ENCODE measurements at places on chromosomes 11 and 22. TPM values are rescaled to one million over a fixed set of nuclear protein-coding genes. Genes with fewer than 3 reads are reported as not detected.

WNT7B gene
- not detected for total RNA-seq

TIMM10 gene
- 37.5 TPM for total RNA-seq

IRAG1 gene
- 0.18 TPM for total RNA-seq

APOL1 gene
- 38.8 TPM for total RNA-seq

DCHS1 gene
- total RNA-seq: 41.8 TPM

UBQLN3 gene
- total RNA-seq: not detected

NUP98 gene
- 84.2 TPM for total RNA-seq

LMO2 gene
- total RNA-seq: 22.5 TPM

CBL gene
- 10.8 TPM for total RNA-seq

SPECC1L gene
- total RNA-seq: 35.4 TPM

KRTAP5-11 gene
- total RNA-seq: not detected

RIMBP3B gene
- total RNA-seq: not detected

PKNOX2 gene
- total RNA-seq: not detected

KRTAP5-3 gene
- total RNA-seq: not detected

TKFC gene
- 12.3 TPM for total RNA-seq

ANO5 gene
- 1.2 TPM for total RNA-seq

OR5M8 gene
- not detected for total RNA-seq

HEPACAM gene
- under 0.01 TPM for total RNA-seq

DAGLA gene
- 1.6 TPM for total RNA-seq

FIBIN gene
- total RNA-seq: not detected

PGR gene
- not detected for total RNA-seq

JAM3 gene
- total RNA-seq: 108 TPM
